ENCODE measurements at places on chromosomes 7 and 10. TPM values are rescaled to one million over a fixed set of nuclear protein-coding genes. Genes with fewer than 3 reads are reported as not detected.

The MEOX2 gene
- 6.5 TPM for total RNA-seq

The CALML3 gene
- total RNA-seq, result not detected

The NEUROD6 gene
- total RNA-seq, result 0.96 TPM

The PNLIPRP1 gene
- total RNA-seq, result 2.9 TPM

The ATOH7 gene
- not detected for total RNA-seq

The FOXP2 gene
- 13.0 TPM for total RNA-seq

The ACTL6B gene
- not detected for total RNA-seq

The ABCC2 gene
- total RNA-seq, result 0.72 TPM

DNA sequence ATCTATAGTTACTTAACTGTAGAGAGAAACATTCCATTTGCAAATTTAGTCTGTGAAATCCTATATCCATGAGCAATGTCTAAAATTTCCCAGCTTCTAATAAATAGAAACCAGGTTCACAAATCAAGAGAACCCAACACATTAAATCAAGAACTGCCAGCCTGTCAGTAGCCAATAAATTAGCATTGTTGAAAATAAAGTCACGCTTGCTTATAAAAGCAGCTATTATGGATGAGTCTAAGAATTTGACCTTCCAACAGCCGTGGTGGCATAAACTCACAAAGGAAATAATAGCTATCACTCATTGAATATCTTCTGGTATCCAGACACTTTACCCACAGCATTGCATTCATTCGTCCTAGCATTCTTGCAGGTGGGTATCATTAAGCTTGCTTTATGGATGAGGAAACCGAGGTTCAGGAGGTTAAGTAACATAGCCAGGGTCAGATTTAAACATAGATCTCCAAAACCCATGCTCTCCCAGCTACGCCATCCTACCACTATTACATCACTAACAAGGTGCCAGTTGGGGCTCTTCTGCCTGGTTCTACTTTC, 260.1 kb upstream of the YAE1 start:
- no peak for DNase-seq

- DNase-seq, result no peak
Observed at GRCh38 chr7:25863005-25863728, 288.8 kb upstream of the NFE2L3 start.

DNA sequence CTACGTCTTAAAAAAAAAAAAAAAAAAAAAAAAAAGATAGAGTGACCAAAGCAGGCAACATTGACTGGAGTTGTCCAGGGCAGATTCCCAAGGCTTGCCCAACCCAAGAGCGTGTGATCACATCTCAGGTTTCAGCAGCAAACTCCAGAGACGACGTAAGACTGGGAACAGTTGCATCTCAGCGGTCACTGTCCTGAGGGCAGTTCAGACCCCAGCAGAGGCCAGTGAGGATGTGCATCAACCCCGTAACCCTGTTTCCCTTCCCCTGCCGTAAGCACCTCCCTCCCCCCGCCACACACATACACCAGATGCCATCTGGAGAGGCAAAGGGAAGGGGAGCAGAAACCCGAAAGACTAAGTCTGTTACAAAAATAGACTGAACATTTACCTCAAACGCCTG, 19.3 kb upstream of the TOMM7 start:
- no peak for DNase-seq

- no peak for DNase-seq
Observed at GRCh38 chr10:6044060-6044459, 18.1 kb downstream of the IL2RA start.

- DNase-seq, result peak; percentile 96
Observed at GRCh38 chr7:35348611-35349400, 94.9 kb upstream of the TBX20 start.

DNA sequence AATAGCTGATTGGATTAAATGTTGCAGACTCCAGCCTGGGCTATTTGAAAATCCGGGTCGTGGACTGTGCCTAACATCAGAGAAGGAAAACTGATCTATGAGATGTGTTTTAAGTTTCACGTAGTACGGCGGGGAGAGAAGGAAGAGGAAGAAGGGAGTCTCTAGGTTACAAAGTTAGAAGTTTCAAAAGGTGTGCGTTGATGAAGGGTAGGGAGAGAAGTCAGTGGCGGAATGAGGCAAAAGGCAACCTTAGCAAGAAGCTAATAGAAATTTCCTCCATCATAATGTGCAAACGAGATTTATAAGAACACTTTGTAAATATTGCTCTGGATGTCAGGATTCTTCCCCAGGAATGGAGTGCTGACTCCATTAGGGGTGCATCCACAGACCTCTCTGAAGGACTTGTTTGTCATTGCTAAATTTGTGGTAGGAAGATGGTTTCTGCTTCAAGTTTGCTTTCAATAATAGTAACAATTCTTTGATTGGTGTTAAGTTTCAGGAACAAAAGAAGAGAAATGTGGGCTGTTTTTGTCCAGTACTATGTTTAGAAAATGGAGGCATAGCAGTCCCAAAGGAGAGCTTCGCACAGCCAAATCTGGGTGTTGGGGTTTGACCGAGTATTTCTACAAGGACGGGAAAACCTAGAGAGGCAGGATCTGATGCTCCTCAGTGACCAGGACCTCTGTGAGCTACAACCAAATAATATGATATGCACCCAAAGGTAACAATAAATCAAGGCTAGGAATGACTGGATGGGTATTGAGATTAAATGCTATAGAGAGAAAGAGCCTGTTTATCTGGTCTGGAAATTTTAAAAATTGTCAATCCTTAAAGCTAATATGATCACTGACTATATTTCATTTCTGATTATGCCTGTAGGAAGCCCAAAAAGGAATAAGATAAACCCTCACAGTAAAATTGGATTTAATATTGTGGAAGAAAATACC, 8.2 kb downstream of the TWIST1 start:
- DNase-seq, result no peak

- no peak for DNase-seq
Observed at GRCh38 chr7:25615593-25615992, 387.3 kb upstream of the NPVF start.

DNA sequence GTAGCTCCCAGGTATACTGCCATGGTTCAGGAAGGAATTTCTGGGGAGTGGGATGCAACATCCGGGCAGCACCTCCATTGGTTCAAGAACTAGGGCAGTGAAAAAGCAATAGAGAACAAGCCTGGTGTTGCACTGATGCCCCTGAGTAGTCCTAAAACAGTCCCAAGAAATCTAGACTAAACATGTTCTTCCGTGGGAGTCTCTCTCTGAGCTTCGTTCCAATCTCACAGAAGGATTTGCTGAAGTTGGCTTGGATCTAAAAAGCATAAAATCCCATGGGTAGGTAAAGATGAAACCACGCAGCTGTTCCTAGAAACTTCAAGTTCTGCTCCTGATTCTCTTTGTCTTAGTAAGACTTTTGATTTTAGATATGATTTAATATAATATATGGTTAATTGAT, 154.5 kb downstream of the PLXDC2 start:
- DNase-seq, result no peak

DNA sequence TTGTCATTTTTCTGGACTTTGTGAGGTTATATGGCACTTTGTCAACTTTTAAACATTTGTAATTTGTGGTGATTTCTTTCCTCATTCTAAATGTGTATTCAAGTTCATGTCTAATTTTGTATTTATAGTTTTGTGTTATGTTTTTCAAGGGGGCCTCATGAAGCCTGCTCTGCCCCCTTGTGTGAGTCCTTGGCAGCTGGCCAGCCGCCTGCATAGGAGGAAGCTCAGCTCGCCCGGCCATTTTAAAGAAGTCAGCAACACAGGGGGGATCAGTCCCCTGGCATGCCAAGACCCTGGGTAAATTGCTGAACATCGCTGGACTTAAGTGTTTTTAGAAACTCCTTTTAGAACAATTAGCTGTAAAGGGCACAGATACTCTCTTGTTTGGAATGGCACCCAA, 123.0 kb downstream of the ANLN start:
- DNase-seq, result no peak

DNA sequence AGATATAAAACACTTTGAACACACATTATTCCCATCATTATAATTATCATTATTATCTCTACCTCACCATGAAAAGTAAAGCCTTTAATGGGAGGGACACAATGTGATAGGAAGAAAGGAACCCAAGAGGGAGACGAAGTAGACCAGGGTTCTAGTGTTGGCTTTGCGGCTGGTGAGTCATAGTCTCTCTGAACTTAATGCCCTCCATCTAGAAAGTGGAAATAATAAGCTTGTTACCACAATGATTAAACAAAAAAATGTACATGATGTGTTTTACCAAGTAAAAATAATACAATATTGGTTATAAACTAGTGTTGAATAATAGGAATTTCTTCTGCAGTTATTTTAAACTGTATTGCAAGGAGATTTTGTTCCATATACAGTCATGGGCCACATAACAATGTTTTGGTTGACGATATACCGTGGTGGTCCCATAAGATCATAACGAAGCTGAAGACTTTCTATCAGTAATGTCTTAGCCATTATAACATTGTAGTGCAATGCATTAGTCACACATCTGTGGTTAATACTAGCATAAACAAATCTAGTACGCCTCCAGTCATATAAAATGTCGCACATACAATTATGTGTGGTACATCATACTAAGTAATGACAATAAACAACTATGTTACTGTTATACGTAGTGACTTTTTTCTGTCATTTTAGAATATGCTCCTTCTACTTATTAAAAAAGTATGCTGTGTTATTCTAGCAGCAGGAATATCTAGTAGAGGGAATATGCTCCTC, 450.6 kb upstream of the SORCS1 start:
- DNase-seq, result no peak

DNA sequence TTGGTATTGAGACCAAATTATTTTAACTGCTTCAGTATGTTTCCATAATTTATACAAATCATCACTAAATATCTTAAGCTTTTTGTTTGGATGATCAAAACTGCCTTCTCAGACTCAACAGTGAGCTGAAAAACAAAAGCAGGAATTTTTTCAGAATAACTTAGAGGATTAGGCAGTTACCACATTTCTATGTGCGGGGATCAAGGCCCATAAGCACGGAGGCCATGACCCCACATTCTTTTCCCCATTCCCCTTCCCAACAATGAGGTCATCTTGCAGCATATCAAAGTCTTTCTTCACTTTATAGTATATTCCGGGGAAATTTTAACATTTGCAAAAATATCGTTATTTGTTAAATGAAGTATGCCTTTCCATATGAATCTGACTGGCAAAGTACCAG, 125.8 kb downstream of the ELMO1 start:
- no peak for DNase-seq

DNA sequence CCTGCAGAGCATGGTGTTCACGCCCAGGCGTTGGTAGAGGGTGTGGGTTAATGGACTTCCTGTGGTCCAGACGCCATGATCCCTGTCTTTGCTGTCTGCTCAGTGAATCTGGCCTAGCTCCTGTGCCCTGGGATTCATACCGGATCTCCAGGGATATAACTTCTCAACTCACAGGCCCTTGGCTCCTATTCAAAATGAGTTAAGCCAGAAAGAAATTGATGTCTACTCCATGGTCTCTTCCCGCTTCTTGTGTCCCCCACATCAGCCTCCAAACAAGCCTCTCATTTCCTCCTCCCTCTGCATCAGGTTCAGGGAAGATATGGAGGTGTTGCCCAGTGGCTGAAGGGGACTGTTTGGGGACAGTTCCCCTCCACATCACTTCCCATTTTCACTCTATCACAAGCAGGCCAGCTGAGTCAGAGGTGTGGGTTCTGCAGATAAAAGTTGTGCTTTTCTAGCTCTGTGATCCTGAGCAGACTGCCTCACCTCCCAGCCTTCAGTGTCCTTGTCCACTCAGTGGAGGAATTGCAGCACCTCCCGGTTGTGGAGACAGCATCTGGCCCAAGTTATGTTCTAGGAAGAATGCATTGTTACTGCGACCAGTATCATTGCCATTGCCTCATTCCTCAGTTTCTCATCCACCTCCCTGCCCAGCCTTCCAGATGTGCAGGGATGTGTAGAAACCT, 22.5 kb downstream of the AKR1E2 start:
- peak; percentile 49 for DNase-seq

- no peak for DNase-seq
Observed at GRCh38 chr10:92849234-92849525, 860 bp downstream of the EXOC6 start.

DNA sequence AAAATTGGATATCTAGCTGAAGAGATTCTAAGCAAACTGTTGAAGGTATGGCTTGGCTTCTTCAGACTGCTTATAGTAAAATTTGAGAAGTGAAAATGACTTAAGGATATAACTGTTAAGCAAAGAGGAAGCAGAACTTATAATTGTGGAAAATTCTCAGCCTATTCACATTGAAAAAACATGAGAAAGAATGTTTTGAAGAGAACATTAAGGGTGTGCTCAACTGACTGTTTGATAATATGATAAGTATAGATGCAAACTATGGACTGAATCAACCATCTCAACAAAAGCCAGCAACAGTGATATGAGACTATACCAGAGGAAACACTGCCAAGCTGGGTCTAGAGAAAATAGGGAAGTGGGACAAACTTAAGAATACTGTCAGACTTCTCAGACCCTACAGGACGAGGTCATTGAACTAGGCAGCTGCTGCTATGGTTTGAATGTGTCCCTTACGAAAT, 133.1 kb upstream of the PPP1R3A start:
- peak; percentile 17 for DNase-seq

DNA sequence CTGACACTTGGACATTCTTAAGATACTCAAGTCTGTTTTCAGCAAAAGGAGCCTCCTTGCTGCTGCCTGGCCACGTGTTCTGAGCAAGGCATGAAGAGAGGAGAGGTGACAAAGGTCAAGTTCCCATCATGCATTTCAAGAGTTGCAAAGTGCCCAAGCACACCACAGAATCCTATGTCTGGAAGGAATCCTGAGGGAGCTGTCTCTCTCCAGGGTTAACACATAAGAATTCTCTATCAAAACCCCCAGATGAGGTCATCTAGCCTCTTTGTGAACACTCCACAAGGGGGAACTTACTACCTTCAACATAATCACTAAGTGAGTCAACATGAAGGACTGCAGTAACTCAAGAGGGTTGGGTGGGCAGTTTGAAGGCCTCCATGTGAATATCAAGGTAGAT, 155.5 kb downstream of the RNF216 start:
- DNase-seq, result peak; percentile 52

GRCh38 chr7:121486590-121486989, 90.5 kb upstream of the FAM3C start:
- no peak for DNase-seq

DNA sequence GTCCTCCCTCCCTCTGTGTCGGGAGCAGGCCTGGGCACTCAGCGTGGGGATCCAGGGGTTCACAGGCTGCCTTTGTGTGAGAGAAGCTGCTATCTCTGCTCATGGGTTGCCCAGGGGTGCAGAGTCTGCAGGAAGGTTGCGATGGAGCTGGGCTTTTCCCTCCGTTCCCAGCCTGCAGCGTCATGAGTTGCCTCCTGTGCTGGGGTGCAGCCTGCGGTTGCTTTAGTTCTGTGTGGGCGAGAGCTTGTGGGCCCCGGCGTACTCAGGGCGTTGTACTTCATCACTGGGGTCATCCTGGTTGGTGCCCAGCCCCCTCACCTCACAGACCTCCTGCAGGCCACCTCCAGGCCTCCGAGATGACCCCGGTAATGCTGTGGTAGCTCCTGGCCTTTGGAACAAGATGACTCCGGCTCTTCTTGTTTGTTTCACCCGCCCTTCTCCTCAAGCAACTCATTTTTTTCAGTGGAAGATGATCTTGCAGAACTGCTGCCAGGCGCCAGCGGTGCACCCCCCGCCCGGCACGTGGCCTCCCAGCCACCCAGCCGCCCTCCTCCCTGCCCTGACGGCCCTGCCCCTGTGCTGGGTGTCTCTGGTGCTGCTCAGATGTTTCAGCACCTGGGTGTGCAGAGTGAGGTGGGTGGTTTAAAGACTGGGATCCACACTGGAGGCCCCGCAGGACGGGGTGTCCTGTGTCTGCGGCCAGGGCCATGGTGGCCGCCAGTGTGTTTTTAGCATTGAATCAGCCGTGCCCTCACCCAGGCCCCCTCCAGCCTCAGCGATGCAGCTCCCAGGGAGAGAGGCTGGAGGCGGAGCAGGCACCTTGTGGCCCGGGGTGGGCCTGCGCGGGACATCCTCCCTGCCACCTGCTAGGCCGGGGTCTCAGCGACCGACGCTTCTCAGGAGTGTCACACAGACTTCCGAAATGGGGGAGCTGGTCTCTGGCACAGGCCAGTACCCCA, 7.2 kb downstream of the AP5Z1 start:
- DNase-seq, result no peak

All from umbilical cord (tissue), 2 donors.